ENCODE measurements at places on chromosomes 16 and 17. TPM values are rescaled to one million over a fixed set of nuclear protein-coding genes. Genes with fewer than 3 reads are reported as not detected.

The PRSS33 gene
- not detected for total RNA-seq

The TBC1D3I gene
- 0.58 TPM for total RNA-seq

- no peak for DNase-seq
Measured at GRCh38 chr17:72063262-72063661, 57.6 kb upstream of the SOX9 start.

DNA sequence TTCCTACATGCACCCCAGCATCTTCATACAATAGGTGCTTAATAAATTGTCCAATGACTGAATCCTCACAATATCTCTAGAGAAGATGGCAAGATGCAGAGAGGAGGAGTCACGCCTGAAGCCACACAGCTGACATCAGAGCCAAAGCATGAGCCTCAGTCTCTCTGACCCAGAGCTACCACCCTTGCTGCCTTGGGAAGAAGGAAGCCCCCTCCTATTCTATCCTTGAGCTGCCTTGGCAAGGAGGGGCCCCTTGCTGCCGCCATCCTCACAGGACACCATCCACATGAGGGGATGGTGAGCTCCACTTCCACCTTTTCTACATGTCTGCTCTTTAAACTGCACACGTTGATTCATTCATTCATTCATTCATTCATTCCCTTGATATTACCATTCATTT, 37.0 kb upstream of the C16orf78 start:
- DNase-seq = no peak

DNA sequence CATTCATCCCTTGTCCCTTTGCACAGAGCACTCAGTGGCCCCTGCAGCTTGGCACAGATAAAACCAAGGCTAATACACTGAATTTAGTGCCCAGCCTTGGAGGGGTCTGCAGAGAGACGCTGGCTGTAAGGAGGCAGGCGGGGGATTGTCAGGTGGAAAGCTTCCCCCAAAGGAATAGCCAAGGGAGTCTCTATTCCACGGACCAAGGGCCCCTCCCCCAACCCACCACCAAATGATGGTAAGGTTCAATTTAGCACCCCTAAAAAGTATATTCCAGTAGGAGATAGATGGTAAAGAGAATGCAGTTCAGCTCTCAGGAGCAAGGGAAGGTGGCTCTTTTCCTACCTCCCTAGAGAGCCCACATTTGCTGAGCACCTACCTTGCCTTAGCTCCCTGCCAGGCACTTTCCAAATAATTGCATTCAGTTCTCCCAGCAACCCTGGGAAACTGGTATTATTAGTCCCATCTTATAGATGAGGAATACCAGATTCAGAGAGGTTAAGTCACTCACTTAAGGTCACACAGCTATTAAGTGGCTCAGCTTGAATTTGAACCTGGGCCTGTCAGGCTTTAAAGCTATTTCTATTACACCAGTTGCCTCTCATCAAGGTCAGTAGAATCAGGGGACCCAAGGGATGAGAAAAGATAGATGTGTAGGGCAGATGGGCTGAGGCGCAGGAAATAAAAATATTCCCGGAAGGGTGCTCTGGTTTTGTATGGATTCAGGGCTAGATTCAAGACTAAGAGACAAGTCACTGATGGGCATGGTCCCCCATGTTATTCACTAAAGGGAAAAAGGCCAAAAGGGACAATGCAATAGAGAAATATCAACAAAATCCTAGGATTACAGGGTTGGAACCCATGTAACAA, 20.0 kb upstream of the ZFHX3 start:
- no peak for DNase-seq

The SLC16A13 gene
- 39.9 TPM for total RNA-seq

The BAIAP3 gene
- 8.1 TPM for total RNA-seq

The OR1D5 gene
- not detected for total RNA-seq

DNA sequence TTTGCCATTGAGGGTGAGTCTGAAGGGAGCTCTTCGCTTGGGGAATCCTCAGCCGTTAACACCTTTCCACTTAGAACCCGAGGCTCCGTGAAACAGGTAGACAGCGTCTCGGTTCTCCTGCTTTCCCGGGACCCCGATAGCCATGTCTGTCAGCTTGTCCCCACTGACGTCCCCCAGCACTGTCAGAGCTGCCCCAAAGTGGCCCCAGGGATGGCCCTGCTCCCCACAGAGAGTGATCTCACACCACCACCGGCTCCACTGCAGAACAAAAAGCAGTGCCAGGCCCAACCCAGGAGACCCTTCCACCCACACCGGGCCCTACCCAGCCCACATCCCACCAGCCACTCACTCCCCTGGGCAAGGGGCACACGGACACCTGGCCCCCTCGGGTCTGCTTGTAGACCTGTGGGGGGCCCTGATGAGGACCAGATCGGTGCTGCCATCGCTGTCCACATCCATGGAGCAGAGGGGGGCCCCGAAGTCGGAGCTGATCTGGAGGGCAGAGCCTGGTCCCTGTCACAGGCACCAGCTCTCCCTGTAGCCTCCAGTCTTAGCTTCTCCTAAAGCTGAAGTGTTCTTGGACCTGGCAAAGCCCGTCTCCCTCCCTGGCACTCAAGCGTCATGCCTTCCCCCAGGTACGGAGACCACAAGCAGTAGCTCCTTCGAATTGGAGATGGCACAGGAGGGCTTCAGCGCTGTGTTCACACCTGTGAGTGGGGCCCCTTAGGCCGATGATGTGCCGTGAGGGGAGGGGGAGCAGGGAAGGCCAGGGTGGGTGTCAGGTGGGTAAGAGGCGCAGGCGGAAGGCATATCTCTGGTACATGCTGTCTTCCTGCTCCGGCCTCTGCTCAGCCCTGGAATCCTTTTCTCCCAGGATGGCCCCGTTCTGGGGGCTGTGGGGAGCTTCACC, 6.5 kb downstream of the ITGAX start:
- no peak for DNase-seq

GRCh38 chr16:58733248-58733670, 857 bp downstream of the GOT2 start:
- peak; percentile 68 for DNase-seq

DNA sequence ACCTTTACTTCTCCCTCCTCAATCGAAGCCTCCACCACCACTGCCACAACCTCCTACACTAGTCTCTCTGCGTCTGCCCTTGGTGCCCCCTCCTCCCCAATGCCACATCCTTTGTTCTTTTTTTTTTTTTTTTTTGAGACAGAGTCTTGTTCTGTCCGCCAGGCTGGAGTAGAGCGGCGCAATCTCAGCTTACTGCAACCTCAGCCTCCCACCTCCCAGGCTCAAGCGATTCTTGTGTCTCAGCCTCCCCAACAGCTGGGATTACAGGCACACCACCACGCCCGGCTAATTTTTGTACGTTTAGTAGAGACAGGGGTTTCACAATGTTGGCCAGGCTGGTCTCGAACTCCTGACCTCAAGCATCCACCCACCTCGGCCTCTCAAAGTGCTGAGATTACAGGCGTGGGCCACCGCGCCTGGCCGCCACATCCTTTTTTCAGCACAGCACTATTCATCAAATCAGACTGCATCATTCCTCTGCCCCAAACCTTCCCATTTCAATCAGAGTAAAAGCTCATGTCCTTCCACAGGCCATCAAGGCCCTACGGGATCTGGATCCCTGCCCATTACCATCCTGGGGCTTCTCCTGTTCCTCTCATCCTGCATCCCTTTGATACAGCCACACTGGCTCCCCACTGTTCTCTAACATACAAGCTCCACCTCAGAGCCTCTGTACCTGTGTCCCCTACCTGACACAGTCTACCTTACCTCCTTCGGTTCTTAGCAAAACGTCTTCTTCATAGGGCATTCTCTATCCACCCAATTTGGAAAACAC, 2.0 kb downstream of the KLHL11 start:
- DNase-seq = no peak

- no peak for DNase-seq
Measured at GRCh38 chr16:15513156-15513555, 78.8 kb downstream of the BMERB1 start.

The EXOC3L1 gene
- total RNA-seq = 1.8 TPM

- DNase-seq = no peak
Measured at GRCh38 chr16:22210854-22211253, 4.8 kb downstream of the EEF2K start.
